ENCODE measurements at places on chromosomes 2 and 18.
A peak's percentile ranks its signal among the peaks of the same experiment; 100 is the strongest.

DNA sequence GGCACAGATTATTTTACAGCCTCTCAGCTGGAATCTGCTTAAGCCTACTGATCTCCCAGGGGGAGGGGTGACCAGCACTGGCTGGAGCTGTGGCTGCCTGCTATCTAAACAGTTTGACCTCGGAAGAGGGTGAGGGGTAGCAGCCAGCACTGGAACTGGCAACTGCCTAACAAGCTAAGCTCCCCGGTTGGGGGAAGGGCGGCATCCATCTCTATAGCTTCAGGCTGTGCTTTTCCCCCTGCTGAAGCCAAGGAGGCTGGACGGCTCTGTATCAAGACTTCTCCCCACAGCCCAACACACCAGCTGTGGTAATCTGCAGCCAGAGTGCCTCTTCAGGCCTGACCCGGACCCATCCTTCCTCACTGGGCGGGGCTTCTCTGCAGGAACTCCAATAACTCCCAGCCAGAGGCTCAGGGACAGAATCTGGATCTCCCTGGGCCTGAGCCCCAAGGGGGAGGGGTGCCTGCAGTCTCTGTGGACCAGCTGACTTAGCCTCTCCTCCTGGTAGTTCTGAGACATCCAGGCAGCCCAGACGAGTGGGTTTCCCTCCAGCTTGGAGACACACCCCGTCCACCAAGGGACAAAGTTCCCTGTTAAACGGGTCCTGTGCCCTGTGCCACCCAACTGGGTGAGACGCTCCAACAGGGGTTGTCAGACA lies 560.2 kb downstream of the LRP1B start:
- DNase-seq = no peak

DNA sequence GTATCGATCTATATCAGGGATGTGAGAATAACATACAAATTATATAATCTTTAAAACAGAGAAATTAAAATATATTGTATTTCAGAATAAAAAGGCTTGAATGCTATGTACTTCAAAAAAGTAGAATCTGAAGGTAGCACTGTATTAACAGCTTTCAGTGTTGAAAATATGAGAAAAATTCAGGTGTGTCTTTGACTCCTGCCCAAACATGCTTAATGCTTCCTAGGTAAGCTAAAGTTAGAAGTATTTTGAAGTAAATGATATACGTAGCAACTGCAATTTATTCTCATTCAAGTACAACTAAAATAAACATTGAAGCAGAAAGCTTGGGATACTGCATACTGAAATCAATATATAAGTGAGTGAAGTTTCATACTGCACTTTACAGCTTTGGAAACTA lies 1082.0 kb upstream of the ACVR2A start:
- DNase-seq = no peak

DNA sequence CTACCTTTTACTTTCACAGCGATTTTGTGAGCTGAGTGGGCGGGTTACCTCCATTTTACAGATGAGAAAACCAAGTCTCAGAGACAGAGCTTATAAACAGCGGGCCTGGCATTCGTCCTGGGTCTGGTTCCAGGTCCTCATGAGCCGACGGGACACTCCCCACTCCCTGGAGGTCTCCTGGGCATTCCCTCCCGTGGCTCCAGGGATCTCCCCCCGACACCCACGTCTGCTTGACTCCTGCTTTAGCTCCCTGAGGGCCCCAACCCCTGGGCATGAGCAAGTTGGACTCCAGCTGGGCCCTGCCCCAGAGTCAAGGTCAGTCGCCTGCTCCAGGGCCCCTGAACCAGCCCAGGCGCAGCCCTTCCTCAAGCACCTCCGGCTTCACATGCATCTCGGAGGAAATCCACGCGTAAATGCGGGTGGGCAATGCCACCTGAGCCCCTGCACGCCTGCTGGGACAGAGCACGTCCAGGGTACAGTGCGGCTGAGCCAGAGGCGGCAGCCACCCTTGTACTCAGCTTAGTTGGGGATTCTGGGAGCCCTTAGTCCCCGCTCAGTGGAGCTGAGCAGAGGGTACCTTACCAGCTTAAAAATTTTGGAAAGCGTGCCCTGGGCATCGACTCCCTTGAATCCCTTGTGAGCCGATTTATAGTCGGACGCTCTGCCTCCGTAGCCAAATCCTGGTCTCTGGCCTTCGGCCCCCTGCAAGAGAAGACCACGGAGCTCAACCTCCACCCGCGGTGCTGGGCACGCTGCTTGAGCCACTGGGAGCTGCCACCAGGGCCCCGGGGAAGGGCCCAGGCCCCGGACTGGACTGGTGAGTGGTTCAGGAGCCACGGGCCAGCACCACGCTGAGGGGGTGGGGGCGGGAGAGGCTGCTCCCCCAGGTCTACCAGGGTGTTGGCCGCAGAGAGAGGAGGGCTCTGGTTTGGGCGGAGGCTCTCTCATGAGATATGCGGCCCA lies 148.1 kb downstream of the MBP start:
- DNase-seq = no peak

GRCh38 chr2:5482929-5483331 lies 209.3 kb upstream of the SOX11 start:
- peak; percentile 58 for DNase-seq

- DNase-seq = no peak
Observed at GRCh38 chr2:53448591-53448990, 319.0 kb upstream of the CHAC2 start.

DNA sequence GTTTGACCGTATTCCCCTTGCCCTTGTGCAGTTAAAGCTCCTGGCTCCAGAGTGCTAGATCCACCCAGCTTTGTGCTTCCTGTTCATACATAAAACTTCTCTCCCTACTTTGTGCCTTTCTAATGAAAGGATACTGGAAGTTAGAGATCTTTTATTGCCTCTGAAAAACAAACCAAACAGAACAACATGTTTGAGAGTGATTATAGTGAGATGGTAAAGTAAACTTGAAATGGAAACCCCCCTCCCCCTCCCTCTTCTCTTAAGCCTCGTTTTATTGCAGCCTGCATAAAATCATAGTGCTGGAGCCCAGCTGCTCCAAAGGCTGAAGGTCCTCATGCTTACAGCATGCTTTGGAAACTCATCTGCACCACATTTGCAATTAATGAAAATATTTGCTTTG lies 125.1 kb downstream of the TANC1 start:
- DNase-seq = peak; percentile 8

- no peak for DNase-seq
Observed at GRCh38 chr2:62406573-62407043, 99.4 kb downstream of the TMEM17 start.

DNA sequence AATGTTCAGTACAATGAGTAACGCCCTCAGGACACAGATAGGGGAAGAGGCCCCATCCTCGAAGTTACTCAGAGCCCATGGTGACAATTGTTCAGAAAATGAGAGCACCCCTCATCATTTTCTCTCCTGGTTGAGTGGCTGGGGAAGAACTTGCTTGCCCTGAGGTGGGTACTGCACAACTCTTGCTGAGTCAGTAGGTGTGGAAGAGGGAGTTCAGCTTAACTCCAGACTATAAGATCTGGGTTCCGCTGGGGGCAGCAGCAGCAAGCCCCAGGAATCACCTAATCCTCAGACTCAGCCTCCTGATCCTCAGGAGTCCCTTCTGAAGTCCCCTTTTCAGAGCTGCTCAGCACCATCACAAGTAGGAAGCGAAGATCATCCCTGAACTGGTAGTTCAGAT lies 123.7 kb downstream of the PIEZO2 start:
- no peak for DNase-seq

DNA sequence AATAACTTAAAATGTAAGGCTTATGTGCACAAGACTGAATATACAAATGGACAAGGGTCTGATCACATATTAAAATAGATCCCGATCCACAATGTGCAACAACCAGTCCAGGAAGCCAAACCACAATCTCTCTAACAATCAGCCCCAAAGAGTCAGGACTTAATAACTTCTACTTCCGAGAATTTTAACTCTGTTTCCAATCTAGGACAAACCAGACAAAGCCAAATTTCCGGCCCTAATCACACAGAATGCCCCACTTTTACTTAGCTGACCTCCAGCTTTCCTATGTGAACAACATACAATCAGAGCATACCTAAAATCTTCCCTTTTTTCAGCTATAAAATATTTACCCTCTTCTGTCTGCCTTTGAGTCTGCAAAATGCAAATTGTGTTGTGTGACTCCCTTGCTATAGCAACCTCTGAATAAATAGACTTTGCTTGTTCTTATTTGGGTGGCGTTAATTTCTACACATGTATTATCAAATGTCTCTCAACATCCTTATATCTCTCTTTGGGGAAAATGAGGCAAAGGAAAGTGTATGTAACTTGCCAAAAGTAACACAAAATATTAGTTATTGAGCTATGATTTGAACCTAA lies 381.9 kb upstream of the MC4R start:
- DNase-seq = no peak

GRCh38 chr2:11701751-11702301 lies 31.8 kb upstream of the NTSR2 start:
- peak; percentile 96 for DNase-seq
